ENCODE measurements at places on chromosomes 2 and 18. TPM values are rescaled to one million over a fixed set of nuclear protein-coding genes. Genes with fewer than 3 reads are reported as not detected.

PPP1R1C gene
- polyA plus RNA-seq: not detected

IL36B gene
- polyA plus RNA-seq: not detected

DNA sequence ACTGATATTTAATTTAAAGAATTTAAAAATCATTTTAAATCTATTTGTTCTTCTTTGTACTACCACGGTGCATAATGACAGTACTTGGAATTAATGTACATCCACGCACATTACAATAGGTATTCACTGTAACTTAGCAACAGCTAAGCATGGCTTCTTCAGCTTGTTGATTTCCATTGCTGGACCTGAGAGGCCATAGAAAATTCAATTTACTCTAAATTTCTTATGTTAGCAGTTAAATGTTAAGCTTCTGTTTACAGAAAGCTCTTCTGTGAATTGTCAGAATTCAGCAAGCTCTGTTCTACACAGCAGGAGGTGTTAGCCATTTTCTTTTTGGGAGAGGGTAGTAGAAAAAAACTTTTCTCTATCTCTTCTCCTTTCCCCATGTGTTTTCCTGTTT, 1149.3 kb upstream of the CDH2 start:
- H3K27me3 ChIP-seq: peaks cover 2% of the 10 kb centered on the region
- no peaks in the 10 kb centered on the region for H3K4me1 ChIP-seq
- H3K36me3 ChIP-seq: peaks cover 4% of the 10 kb centered on the region

DNA sequence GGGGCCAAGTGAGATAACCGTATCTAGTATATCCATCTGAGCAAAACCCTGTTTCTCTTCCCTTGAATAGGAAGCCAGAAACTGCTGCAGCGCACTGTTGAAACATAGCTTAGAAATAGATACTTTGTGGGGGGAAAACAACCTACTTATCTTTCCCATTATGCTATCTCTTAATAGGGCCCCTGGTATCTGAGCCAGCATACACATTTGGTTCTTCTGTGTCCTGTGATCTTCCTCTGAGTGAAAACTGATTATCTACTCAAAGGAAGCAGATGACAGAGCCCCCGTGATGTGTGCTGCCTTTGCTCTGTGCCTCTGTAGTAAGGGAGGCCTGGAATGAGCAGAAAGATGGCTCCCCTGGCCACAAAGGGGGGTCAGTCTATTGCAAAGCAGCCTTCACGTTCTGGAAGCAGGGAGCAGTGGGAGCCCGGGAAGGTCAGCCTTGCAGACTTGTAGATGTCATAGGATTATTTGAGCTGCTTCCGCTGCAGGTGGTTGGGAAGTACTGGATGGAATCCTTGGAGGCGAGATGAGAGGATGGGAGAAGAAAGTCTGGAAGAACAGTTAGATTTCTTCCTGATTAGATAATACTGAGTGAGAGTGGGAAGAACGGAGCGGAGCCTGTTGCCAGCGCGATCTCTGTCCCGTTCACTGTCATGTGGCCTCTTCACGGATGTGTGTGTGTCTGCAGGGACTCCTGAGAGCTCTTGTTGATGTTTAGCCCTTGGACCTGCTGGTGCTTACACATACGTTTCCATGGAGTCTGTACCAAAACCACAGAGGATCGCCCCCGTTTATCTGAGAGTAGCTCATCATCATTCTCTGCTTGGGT, 150.1 kb downstream of the AGAP1 start:
- no peaks in the 10 kb centered on the region for H3K36me3 ChIP-seq
- H3K27ac ChIP-seq: no peak overlapping the region
- no peaks in the 10 kb centered on the region for H3K4me1 ChIP-seq
- peaks cover 5% of the 10 kb centered on the region for H3K27me3 ChIP-seq

- H3K27ac ChIP-seq: no peak overlapping the region
- no peaks in the 10 kb centered on the region for H3K36me3 ChIP-seq
- no peak for DNase-seq
- peaks cover 16% of the 10 kb centered on the region for H3K4me1 ChIP-seq
- H3K27me3 ChIP-seq: peaks cover 14% of the 10 kb centered on the region
These were observed 29.4 kb upstream of the ZNF516 start for GRCh38 chr18:76524477-76524876.

Data from immature natural killer cell (primary cell).